Adrenal gland (tissue), 19 donors: ENCODE measurements at places on chromosomes 5 and 9. TPM values are rescaled to one million over a fixed set of nuclear protein-coding genes. Genes with fewer than 3 reads are reported as not detected.

DNA sequence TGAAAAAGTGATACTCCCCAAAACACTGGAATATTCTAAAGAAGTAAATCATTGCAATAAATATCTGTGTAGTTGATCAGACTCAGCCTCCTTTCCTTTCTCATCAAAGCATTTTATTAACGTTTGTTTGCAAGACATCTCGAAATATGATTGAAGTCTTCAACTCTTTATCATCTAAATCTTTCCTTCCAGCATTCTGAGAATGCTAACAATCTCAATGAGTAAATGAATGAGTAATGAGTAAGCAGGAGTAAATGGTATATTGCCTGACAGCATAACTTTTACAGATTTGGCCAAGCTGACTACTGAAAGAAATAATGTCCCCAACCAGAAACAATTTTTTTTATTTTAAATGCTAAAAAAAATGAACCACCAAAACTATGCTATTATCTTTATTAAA, 157.1 kb downstream of the SLCO4C1 start:
- H3K4me1 ChIP-seq: no peaks in the 10 kb centered on the region
- no peak overlapping the region for H3K27ac ChIP-seq
- DNase-seq: no peak
- H3K4me3 ChIP-seq: no peak overlapping the region

DNA sequence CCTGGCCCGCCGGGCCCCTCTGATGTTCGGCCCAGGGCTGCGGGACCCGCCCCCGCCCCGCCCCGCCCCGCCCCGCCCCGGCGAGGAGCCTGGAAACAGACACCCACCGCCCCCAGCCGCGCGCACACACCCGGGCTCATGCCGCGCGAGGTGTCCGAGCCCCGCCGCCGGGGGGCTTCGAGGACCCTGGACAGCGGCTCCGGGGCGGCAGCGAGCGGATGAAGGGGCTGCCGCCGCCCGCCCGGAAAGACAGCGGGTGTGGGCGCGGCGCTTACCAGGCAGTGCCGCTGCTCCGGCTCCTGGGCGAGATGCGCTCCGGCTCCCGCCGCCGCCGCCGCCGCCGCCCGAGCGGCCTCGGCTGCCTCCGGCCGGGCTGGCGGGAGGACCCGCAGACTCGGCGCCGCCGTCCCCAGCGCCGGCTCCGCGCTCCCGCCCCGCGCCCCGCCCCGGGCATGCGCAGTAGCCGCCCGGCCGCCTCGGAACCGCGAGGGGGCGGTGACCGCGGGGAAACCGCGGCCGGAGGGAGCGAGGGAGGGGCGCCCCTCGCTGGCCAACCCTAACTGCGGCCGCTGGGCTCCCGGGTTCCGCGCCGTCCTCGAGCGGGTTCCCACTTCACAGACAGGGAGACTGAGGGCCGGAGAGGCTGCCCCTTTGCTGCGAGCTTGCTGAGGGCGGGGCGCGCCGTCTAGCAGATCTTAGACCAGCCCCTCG, at the start of gene GPRIN1:
GPRIN1 (minus strand) TSS at position 433 of the 711 bp plus-strand sequence. CDS start 10,322 bp downstream, outside the sequence.
- H3K36me3 ChIP-seq: no peaks in the 10 kb centered on the region
- H3K27ac ChIP-seq: no peak within 1 kb of the TSS
- H3K4me3 ChIP-seq: no peak within 1 kb of the TSS

GRCh38 chr5:172749881-172750633, 20.9 kb downstream of the DUSP1 start:
- no peaks in the 10 kb centered on the region for H3K36me3 ChIP-seq
- no peak overlapping the region for H3K4me3 ChIP-seq
- no peaks in the 10 kb centered on the region for H3K27me3 ChIP-seq
- H3K27ac ChIP-seq: peak overlapping the region; percentile 90

HARS2 gene
- total RNA-seq: 26.0 TPM

GBA2 gene
- 52.2 TPM for total RNA-seq
